Activated CD4-positive, CD25-positive, alpha-beta regulatory T cell treated with anti-CD3 and anti-CD28 coated beads, Interleukin-2, amount 50 U/mL, for 72 hours (primary cell): ENCODE measurements at places on chromosomes 2 and 18.

DNA sequence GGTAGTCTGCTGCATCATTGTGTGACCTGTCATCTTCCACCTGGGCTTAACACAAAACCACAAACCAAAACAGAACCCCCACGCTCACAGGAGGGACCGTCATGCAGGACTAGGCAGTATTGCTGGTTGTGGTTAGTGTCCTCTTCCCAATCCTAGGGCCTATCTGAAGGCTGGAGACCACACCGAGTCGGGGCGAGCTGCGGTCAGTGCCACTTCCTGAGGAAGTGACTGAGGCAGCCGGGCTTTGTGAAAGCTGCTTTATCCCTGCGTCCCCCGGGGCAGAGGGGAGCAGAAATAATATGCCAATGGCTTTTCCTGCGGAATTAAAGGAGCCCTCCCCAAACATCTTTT lies 22.9 kb downstream of the ZNF532 start:
- DNase-seq: peak; percentile 37

GRCh38 chr2:162795312-162795711 lies 43.3 kb downstream of the KCNH7 start:
- DNase-seq: no peak

GRCh38 chr2:227880460-227880859 lies 9.0 kb downstream of the DAW1 start:
- no peak for DNase-seq

DNA sequence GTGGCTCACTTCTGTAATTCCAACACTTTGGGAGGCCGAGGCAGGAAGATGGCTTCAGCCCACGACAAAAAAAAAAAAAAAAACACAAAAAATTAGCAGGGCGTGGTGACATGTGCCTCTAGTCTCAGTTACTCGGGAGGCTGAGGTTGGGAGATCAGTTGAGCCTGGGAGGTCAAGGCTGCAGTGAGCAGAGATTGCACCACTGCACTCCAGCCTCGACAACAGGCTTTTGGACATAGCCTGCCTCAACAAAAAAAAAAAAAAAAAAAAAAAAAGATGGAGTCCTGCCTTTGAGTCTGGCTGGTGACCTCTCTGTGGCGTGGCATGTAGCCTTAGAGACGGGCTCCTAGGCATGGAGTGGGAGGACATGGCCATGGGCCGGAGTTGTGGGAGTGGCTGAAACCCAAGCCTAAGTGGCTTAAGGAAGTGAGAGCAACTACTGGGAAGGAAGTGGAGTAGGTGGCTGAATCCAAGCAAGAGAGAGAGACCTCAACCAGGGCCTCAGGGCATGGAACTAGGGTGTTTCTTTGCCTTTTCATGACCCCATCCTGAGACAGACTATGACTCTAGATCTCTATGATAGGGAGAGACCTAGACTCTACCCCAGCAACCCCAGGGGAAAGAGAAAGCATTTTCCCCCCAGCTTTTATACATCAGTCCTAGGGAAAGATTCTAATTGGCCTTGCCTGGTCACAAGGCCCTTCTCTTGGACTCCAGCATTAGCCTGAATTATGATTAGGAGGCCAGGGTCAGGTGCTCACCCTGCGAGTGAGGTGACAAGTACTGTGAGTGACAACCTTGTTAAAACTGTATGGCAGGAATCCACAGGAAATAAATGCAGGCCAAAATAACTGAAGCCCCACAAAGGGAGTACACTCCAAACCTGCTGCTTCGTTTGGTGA lies 34.2 kb downstream of the NPAS2 start:
- no peak for DNase-seq

DNA sequence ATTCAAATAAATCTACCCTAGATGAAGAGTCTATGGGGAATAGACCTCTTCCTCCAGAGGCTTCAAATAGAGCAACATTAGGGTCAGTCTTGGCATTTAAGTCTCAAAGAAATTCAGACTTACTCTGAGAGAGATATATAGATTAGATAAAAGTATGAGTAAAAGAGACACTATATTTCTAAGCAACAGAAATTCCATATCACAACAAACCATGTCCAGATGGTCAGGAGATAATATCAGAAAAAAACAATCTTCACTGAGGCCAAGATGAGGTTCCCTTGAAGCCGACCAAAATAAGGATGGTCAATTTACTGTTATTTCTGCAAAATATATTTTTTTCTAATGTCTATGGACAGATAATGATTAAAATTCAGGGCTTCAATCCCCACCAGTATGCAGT lies 89.1 kb upstream of the NOSTRIN start:
- DNase-seq: no peak

- no peak for DNase-seq
These were observed 290.9 kb downstream of the AGAP1 start for GRCh38 chr2:235784788-235785187.

DNA sequence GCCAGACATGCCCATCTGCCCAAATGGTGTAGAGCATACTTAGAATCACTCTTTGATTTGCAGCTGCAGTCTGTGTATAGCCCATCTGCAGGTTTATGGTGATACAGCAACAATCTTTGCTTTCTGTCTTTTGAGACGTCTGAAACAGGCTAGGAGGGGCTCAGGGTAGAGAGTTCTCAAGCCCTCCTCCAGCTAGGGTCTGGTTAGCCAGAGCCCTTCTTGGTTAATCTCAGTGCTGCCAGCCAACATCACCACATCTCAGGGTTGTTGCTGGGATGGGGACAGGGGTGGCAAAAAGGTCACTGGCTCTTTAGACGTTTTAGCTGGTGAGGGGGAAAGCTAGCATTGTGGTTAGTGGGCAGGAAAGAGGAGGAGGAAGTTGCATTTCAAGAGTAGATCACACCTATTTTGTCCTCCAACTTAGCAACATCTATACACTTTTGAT lies 136.6 kb upstream of the ACAA2 start:
- no peak for DNase-seq

DNA sequence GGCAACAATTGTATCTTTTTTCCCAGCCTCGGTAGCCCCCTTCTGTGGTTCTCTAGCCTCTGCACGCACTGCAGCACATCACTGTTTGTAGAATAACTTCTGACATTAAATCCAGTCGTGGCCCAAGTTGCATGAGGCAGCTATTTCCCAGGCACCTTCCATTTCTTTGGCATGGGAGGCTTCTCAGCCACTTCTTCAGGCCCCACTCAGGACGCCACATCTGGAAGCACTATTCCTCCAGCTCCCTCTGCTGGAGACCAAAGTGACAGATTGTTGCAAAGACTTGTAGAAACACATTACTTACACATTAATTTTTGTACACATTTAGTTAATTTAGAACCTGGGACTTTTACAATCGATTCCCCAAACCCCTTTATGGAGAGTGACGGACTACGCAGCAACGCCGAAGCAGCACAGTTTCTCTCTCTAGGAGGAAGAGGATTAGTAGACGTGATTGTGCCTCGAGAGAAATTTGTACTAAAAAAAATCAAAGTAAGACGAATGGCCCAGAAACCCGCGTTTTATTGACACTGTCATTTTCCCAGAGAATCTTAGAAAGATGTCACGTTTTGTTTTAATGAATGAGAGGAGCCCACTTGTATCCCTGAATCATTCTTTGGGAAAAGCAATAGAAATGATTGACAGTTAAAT lies 57.8 kb upstream of the RGPD5 start:
- no peak for DNase-seq

DNA sequence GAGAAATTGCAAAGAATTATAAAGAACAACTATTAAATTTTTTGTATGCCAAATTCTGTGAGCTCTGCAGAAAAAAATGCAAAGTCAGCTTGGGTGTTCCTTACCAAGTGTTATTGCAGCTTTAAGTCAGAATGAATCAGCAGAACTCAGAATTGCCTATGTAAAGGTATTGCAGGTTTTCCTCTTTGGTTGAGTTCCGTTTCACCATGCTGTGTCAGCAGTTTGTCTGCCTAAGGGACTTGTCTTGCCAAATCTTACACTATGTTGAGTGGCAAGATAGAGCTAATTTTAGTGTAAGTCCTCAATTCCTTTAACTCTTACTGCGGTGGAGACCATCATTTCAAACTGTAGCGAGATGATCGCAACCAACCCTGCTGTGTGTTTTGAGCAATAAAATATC lies 38.8 kb downstream of the ADAM23 start:
- no peak for DNase-seq

DNA sequence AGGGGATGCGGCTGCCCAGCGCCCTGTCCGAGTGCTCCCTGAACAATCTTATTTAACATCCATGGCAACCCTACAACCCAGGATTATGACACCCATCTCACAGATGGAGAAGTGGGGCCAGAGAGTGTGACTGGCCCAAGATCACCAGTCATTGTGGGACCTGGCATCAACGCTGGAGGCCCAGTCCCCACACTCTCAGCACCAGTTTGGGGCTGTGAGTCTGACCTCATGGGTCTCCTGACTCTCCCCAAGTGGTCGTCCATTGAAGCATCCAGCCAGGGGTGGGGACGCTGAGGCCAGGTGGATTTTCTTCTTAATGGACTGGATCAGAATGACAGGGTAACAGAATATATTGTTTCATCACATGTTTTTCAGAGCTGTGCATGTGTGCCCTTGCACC lies 24.5 kb downstream of the MAL start:
- DNase-seq: no peak

DNA sequence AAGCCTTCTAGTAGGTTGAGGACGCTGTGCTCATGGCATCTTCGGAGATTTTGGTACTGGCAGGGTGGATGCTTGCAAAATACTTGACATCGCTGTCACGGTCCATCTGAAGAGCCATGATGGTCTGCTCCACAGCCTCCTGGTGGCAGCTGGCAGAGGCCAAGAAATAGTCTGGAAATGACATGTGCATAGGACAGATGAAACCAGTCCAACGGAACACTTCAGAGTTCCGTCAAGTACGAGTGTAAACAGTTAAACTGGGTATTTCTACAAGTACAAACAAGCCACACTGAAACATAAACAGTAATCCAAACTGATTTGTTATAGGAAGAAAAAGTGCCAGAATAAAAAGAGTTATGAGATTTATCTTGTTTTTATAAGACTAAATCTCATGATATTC lies 66.6 kb downstream of the PPP4R1 start:
- no peak for DNase-seq

GRCh38 chr2:34602262-34602661 lies 1003.2 kb upstream of the FAM98A start:
- no peak for DNase-seq

- DNase-seq: no peak
These were observed 291.6 kb downstream of the TNS1 start for GRCh38 chr2:217711188-217711587.

- DNase-seq: no peak
These were observed at the start of gene PRLH for GRCh38 chr2:237566401-237567235. Gene PRLH (plus strand): TSS chr2:237566574. CDS start chr2:237566574, 0 bp downstream.
